ENCODE measurements at places on chromosomes 3 and 15. TPM values are rescaled to one million over a fixed set of nuclear protein-coding genes. Genes with fewer than 3 reads are reported as not detected.

- H3K36me3 ChIP-seq = no peaks in the 10 kb centered on the region
- no peak overlapping the region for H3K27ac ChIP-seq
- no peaks in the 10 kb centered on the region for H3K27me3 ChIP-seq
- no peak overlapping the region for H3K4me3 ChIP-seq
- H3K4me1 ChIP-seq = peaks cover 1% of the 10 kb centered on the region
- DNase-seq = no peak
Observed at GRCh38 chr3:172536505-172536904, 13.3 kb upstream of the TNFSF10 start.

The CYP8B1 gene
- total RNA-seq = 0.43 TPM

- H3K27me3 ChIP-seq = no peaks in the 10 kb centered on the region
- H3K36me3 ChIP-seq = no peaks in the 10 kb centered on the region
- peaks cover 15% of the 10 kb centered on the region for H3K4me1 ChIP-seq
- H3K4me3 ChIP-seq = no peak overlapping the region
- peak overlapping the region; percentile 39 for H3K27ac ChIP-seq
- DNase-seq = no peak
Observed at GRCh38 chr3:172069478-172069877, 30.1 kb downstream of the FNDC3B start.

The GRM2 gene
- not detected for total RNA-seq

- DNase-seq = no peak
- H3K27me3 ChIP-seq = no peaks in the 10 kb centered on the region
- H3K27ac ChIP-seq = no peak overlapping the region
- H3K36me3 ChIP-seq = peaks cover 49% of the 10 kb centered on the region
- no peak overlapping the region for H3K4me3 ChIP-seq
Observed at GRCh38 chr15:41713047-41713446, 52.8 kb downstream of the MGA start.

GRCh38 chr15:74402873-74403587 is 30.7 kb downstream of the SEMA7A start:
- no peak overlapping the region for H3K27ac ChIP-seq
- no peak overlapping the region for H3K4me3 ChIP-seq
- H3K27me3 ChIP-seq = no peaks in the 10 kb centered on the region
- no peaks in the 10 kb centered on the region for H3K4me1 ChIP-seq

DNA sequence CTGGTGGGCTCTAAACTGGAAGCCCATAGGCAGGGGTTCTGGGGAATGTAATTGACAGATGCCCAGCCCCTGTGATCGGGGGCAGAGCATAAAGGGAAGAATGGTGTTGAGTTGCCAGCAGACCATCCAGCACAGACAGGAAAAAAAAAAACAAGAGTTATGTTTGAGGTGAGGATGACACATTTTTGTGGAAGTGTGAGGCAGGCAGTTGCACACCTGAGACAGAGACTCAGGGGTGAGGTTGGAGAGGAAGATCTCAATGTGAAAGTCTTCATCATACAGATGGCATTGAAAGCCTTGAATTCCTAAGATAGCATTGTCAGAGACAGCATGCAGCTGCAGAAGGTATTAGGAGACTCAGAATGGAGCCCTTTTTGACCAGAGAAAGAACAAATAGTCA is 18.6 kb upstream of the ST8SIA2 start:
- H3K4me1 ChIP-seq = no peaks in the 10 kb centered on the region
- no peak overlapping the region for H3K4me3 ChIP-seq
- no peaks in the 10 kb centered on the region for H3K36me3 ChIP-seq
- H3K27me3 ChIP-seq = no peaks in the 10 kb centered on the region
- no peak for DNase-seq

DNA sequence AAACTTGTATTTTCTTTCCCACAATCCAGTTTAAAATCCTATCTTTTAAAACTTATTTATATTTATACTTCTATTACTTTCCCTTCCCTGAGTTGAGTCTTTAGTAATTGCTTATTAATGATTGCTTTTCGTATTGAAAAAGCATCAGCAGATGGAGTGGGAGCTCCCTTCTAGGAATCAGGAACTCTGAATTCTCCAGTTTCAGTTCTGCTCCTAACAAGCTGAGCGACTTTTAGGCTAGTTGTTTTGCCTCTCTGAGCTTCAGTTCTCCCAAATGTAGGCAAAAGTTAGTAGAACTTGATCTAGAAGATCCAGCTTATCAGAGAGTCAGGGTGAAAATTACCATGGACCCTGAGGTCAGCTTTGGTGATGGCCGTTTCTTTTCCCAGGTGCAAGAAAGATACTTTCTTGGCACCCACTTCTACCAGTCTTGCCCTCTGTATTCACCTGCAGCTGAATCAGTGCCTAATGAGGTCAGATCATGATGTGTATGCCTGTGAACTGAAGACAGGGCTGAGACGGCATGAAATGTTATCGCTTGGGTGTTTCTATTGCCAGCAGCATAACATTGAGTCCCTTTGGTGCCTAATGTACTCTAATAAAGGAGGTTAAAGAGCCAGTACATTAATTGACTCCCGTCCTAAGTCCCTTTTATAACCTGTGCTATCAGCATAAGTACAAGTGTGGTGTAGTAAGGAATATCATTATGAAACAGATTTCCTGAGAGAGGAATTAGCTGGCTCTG is 194.5 kb upstream of the TBC1D5 start:
- H3K4me1 ChIP-seq = no peaks in the 10 kb centered on the region
- DNase-seq = no peak
- no peak overlapping the region for H3K27ac ChIP-seq
- no peaks in the 10 kb centered on the region for H3K27me3 ChIP-seq
- H3K4me3 ChIP-seq = no peak overlapping the region
- H3K36me3 ChIP-seq = no peaks in the 10 kb centered on the region

DNA sequence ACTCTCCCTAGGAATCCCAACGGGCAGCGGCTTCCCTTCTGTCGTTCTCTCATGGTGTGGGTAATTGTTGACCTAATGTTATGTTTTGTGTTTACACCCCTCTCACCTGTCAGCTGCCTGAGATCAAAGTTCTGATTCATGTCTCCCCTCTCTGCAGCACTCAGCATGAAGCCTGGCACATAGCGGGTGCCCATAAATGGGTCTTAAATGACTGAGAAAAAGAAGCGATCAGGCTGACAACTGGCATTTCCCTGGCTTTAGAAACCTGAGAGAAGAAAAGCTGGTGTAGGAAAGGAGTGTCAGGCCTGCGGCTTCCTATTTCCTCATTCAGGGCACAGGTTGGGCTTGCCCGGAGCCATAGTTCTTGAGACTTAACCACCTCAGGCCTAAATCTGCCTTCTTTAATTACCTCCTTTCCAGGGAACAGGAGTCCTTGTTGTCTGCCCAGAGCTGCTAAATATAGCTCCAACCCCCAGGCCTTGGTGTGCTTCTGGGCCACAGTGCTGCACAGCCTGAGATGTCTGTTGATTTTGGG is 31.8 kb downstream of the LPP start:
- peaks cover 75% of the 10 kb centered on the region for H3K4me1 ChIP-seq
- no peaks in the 10 kb centered on the region for H3K27me3 ChIP-seq
- peak overlapping the region; percentile 78 for H3K27ac ChIP-seq
- DNase-seq = no peak
- no peak overlapping the region for H3K4me3 ChIP-seq
- peaks cover 5% of the 10 kb centered on the region for H3K36me3 ChIP-seq

The TM4SF18 gene
- 6.2 TPM for total RNA-seq

The MKRN3 gene
- total RNA-seq = 3.4 TPM

GRCh38 chr3:150426292-150426691 is 18.2 kb downstream of the TSC22D2 start:
- no peak overlapping the region for H3K27ac ChIP-seq
- H3K4me1 ChIP-seq = peaks cover 24% of the 10 kb centered on the region
- no peaks in the 10 kb centered on the region for H3K27me3 ChIP-seq
- no peak overlapping the region for H3K4me3 ChIP-seq

The FGF7 gene
- 31.4 TPM for total RNA-seq

DNA sequence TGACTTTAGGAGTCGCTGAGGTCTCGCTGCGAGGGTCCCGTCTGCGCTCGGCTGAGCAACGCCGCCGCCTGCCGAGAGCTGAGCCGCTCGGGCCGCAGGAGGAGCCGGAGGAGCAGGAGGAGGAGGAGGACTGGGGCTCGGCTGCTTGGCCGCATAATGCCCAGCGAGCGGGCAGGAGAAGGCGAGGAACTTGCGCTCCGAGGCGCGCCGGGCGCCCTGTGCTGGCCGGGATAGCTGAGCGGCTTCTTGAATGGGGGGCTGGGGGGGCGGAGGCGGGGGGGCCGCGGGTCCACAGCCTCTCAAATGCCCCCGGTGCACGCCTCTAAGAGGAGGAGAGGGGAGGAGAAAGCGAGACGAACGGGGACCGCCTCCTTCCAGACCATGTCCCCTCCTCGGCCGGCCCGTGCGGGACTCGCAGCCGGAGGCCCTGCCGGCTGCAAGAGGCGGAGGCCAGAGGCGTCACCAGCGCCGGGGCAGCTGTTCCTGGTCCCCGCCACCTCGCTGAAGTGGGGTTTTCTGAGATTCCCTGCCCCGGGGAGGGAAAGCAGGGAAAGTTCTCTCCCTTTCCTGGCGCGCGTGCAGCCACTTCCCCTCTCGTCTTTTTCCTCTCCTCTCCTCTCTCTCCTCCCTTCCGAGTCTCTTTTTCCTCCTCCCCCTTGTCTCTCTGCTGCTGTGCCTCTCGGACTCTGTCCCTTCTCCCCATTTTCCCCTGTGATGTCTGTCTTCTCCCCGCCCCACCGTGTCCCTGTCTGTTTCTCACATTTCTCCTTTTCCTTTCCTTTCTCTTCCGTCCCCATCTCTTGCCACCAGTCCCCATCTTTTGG is at the start of gene ADAMTS9:
Gene ADAMTS9 (minus strand): TSS at position 220 of the 824 bp plus-strand sequence. CDS start 343 bp downstream, outside the sequence.
- no peaks in the 10 kb centered on the region for H3K36me3 ChIP-seq
- H3K27me3 ChIP-seq = no peaks in the 10 kb centered on the region
- no peaks in the 10 kb centered on the region for H3K4me1 ChIP-seq
- peak; percentile 84 for DNase-seq

The NDN gene
- total RNA-seq = 132 TPM

All from ascending aorta (tissue), 2 donors.